Breast epithelium (tissue), 4 donors: ENCODE measurements at places on chromosomes 1 and 21.

DNA sequence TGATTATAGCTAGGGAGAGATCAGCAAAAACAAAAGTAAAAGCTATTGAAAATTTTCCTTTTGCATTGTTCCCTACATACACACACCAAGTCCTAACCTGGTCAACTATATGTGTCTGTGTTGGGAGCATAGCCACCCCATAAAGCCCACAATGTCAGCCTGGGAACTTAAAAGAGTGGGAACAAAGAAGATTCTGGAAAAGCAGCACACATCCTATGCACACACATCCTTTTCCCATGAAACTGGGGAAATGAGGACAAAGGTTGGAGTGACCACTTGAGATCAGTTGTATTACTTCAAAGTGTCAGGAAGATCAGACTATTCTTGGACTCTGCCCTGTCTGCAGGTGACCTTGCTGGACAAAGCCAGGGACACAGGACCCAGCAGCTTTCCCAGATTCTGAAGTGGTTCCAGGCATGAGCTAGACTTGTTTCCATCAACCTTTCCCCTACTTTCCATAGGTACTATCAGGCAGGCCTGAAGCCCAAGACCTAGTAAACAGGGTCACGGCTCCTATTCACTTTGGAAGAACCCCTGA is 15.9 kb downstream of the TXNIP start:
- peak; percentile 36 for DNase-seq

DNA sequence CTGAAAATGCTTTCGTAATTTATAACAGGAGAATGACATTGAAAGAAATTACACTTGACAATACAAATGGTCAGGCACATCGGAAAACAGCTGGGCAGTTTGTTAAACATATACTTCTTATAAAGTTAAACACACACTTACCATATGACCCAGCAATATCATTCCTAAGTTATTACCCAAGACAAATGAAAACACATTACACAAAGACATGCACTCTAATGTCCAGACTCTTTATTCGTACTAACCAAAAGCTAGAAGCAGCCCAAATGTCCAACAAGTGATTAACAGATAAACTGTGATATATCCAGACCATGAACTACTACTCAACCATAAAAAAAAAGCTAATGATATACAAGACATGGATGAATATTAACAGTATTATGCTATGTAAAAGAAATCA is 8.5 kb downstream of the AKT3 start:
- DNase-seq: no peak

GRCh38 chr1:156379420-156380165 is 10.6 kb downstream of the RHBG start:
- DNase-seq: no peak

DNA sequence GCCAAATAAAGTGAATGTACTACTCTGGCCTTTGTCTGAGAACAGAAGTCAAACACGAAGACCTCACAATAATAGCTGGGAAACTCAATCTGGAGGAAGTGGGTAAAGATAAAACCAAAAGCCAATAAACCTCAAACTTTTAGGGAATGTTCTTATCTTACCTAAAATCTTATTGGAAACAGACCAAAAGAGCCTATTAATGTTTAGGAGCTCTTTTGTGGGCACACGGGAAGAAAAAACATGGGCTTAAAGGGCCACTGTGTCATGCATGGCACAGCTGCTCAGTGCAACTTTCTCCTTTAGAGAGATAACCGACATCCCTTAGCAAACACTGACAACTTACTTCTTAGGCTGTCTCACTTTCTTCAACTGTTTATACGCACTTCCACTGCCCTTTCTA is 16.1 kb downstream of the EIF2B3 start:
- DNase-seq: no peak

DNA sequence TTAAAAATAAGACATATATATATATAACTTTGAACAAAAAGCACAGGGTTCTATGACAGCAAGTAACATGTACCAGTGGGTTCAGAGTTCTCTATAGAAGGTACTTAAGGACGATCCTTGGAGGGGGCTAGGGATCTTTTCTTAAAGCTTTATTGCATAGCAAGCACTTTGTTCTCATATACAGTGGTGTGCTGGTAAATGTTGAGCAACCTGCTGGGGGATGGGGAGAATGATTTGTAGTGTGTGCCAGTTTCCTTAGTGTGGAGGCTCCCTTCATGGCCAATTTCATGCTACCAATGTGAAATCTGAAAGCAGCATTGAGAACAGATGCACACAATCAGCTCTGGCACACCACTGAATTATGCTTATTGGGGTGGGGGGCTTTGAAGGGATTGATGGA is 69.5 kb upstream of the NFASC start:
- DNase-seq: no peak

DNA sequence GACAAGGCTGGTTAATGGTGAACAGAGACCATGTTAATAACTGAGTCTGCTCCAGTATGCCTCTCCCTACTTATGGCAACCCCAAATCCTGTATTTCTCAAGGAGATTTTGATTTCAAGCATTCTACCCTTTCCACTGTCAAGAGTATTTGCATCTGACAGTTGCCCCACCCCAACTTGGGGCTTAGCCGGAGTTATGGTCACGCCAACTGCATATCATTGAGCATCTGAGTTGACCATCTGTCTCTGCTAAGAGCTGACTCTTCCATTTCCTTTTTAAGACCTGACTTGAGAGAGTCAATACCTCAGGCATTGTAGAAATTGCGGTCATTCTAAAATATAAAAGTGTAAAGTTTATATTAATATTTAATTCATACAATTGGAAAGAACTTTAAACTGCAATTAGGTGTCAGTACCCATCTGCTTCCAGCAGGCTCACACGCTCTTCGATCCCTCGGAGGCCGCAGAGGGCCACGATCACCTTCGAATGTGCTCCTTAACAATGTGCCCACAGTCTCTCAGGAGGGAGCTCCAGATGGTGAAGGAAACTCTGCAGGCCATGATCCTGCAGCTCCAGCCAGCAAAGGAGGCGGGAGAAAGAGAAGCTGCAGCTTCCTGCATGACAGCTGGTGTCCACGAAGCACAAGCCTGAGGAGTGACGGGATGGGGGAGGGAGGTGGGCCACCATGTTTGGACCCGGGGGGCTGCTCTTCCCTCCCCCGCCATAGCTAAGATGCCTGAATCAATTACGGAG is 409.8 kb downstream of the DISC1 start:
- no peak for DNase-seq

GRCh38 chr1:8632102-8632501 is 185.3 kb downstream of the RERE start:
- DNase-seq: no peak

DNA sequence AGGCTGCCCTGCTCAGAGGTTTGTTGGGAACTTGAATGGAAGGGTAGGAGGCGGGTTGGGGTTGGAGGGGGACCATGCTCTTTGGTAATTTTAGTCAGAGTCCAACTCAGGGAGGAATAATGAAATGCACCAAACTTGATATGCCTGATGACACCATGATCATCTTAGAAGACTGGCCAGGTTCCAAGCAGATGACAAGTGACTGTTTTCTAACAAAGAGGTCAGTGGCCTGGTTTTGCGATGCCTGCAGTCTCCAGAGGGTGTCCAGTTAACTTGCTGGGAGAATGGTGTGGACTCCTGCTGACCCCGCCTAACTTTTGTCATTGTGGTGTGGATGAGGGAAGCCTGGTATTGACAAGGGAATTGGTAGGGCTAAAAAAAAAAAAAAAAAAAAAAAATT is 12.4 kb downstream of the VANGL1 start:
- DNase-seq: no peak

GRCh38 chr1:38326856-38327255 is 280.3 kb upstream of the POU3F1 start:
- no peak for DNase-seq
